Fibroblast of the aortic adventitia (primary cell): ENCODE measurements at places on chromosomes 3 and 15. TPM values are rescaled to one million over a fixed set of nuclear protein-coding genes. Genes with fewer than 3 reads are reported as not detected.
A peak's percentile ranks its signal among the peaks of the same experiment; 100 is the strongest.

Gene ERC2
- 0.09 TPM in 1 of 2 replicates, not detected in the other for total RNA-seq

Gene MAP1A
- 43.9 and 108 TPM in 2 replicates for total RNA-seq

Gene CD276
- 87.3 and 121 TPM in 2 replicates for total RNA-seq

Gene PPARG
- total RNA-seq: 11.1 and 39.4 TPM in 2 replicates

Gene RETNLB
- total RNA-seq: not detected in 2 replicates

Gene FETUB
- total RNA-seq: not detected in 2 replicates

Gene FMN1
- 1.1 and 9.2 TPM in 2 replicates for total RNA-seq

Gene IMPG2
- 0.45 and 0.65 TPM in 2 replicates for total RNA-seq

Gene HERC2
- 41.4 and 49.1 TPM in 2 replicates for total RNA-seq

Gene ANKUB1
- total RNA-seq: not detected in 2 replicates

DNA sequence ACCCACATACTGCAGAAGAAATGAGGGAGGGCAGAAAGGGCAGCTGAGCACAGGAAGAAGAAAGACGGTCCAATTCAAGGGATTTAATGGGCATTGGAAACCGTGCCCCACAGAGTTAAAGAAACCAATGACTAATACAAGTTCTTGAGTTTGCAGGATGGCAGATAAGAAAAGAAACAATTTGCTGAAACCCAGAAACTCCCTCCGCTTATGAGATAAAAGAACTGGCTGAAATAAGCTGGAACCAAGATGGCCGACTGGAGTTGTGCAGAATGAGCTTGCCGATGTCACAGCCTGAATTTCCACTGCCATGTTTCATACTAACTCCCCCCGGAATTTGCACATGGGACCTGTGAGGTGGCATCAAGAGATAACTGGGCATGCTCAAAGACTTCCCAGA is 47.1 kb downstream of the SCAP start:
- DNase-seq: no peak

- peak; percentile 59 for DNase-seq
Measured at GRCh38 chr3:194470615-194471014, 16.2 kb downstream of the ATP13A3 start.

DNA sequence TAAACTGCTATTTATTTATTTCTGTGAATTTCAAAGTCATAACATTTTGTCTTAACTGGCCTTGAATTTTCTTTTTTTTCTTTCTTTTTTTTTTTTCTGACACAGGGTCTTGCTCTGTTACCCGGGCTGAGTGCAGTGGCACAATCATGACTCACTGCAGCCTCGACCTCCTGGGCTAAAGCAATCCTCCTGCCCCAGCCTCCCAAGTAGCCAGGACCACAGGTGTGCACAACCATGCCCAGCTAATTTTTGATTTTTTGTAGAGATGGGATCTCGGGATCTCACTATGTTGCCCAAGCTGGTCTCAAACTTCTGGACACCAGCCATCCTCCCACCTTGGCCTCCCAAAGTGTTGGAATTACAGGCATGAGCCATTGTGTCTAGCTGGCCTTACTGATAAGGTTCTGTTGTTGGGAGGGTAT is 77.4 kb upstream of the TNFSF10 start:
- DNase-seq: no peak

GRCh38 chr15:31276596-31277298 is 49.9 kb upstream of the KLF13 start:
- no peak for DNase-seq

DNA sequence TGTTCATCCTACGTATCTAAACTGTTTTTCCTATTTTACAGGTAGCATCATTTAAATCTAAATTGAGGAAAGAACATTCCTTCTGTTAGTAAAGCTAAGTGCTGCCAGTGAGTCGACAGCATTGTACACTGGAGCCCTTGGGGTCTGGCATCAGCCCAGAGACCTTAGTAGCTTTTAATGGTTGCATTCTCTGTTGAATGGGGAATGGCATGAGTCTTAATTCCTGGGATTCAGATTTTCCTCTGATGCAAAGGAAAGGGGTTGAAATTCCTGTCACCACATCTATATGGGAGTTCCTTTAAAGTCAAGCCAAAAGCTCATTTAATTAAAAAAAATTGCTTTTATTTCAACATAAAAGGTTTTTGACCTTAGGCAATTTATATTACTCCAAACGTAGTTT is 148.4 kb upstream of the GBE1 start:
- DNase-seq: no peak

GRCh38 chr3:72109327-72110259 is 324.6 kb upstream of the PROK2 start:
- DNase-seq: no peak

DNA sequence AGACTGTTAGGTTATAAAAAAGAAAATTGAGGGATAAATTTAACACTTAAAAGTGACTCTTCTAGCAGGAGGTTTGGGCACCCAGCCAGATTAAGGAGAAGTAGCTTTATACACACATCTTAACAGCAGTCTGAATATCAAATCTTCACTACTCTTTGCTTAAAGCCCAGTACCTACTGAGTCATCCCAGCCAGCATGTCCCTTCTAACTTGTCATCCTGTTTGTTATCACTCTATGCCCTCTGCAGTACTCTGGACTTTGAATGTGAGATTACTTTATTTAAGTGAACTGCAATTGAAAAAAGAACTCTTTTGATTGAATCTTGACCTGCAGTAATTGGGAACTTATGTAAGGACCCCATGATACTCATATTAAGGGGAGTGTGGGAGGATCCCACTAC is 77.6 kb downstream of the FHIT start:
- no peak for DNase-seq

- DNase-seq: peak; percentile 52
Measured at GRCh38 chr3:37922721-37923568, 61.3 kb downstream of the CTDSPL start.

GRCh38 chr3:103499132-103499900 is 1064.5 kb downstream of the ZPLD1 start:
- no peak for DNase-seq

DNA sequence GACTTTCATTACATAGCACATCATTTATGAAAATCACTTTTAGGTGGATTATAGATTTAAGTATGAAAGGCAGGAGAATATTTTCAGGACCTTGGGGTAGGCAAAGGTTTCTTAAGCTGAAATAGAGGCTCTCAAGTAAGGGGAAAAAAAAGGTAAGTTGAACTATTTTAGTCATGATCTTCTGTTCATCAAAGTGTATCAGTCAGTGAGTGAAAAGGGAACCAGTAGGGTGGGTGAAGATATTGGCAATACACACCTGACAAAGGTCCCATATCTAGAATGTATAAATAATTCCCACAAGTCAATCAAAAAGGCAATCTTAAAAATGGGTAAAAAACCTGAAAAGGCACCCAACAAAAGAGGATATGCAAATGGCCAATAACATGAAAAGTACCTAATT is 218.6 kb downstream of the KLF13 start:
- no peak for DNase-seq

DNA sequence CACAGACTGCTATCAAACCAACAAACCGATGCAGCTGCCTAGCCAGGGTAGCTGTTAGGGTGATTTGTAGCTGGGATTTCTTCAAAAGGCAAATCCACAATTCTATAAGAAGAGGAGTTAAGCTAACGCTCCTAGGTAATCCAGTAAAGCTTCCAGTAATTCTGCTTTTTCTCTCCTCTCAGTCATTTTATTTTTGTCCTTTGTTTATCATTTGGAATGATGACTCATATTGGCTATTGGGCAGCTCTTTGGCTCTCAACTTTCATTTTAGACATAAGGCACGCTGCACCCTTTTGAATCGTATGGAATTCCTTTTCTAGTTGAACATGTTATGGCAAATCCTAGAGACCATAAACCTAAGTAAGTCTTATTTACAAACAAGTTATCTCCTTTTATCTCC is 53.2 kb upstream of the PPARG start:
- DNase-seq: peak; percentile 59

GRCh38 chr15:94206463-94207167 is 24.7 kb upstream of the MCTP2 start:
- DNase-seq: no peak

- no peak for DNase-seq
Measured at GRCh38 chr3:194854206-194854605, 168.5 kb downstream of the FAM43A start.

DNA sequence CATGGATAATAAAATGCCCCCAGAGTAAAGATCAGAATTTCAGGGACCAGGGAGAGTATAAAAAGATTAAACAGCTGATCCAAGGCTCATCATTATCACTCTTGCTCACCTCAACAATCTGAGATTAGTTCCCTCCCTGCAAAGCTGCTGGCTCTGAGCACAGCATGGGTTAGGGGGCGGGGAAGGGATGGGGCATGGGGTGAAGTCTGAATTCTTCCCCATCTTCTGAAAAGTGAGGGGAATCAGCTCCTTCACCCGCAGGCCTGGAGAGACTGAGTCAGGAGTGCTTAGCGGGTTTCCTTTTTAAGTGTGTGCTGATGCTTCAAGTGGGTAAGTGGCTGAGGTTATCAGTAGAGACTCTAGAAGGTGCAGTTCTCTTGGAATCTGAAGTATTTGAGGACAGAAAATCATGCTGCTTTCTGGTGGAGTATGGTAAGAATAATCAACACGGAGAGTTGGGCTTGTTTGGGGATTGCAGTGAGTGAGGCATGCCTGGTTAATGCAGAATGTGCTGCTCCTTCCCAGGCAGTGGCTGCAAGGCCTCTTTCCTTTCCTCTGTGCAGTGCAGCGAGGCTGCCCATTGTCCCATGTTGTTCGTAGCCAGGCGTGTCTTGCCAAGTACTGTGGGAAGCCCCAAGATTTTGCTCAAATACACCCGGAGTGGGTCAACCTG is 59.2 kb upstream of the TRAK1 start:
- peak; percentile 64 for DNase-seq

GRCh38 chr15:41789236-41789635 is 15.0 kb downstream of the MAPKBP1 start:
- no peak for DNase-seq

GRCh38 chr15:29704950-29705597 is 117.2 kb downstream of the TJP1 start:
- DNase-seq: no peak

- DNase-seq: no peak
Measured at GRCh38 chr3:183279371-183279770, 26.3 kb downstream of the B3GNT5 start.

DNA sequence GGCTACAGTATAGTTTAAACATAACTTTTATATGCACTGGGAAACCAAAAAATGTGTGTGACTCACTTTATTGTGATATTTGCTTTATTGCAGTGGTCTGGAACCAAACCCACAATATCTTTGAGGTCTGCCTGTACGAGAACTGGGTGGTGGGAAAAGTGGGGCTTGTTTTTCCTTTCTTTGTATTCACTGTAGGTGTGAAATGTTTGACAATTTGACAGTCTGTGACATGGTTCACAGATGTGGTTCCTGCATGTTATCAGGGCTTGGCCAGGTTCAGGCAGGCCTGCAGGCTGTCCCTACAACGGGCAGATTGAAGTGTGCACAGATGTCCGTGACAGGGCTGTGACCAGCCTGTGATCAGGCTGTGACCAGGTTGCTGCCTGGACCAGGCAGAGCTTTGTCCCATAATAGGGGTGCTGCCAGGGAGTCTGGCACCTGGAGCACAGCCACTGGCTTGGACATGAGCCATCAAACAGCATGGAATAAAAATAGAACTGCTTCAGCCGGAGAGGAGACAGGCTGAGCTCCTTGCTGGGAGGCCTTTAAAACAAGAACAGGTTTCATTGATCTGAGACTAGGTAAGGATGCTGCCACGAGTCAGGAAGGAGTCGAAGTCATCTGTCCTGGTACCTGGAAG is 61.0 kb downstream of the KLF13 start:
- DNase-seq: no peak

DNA sequence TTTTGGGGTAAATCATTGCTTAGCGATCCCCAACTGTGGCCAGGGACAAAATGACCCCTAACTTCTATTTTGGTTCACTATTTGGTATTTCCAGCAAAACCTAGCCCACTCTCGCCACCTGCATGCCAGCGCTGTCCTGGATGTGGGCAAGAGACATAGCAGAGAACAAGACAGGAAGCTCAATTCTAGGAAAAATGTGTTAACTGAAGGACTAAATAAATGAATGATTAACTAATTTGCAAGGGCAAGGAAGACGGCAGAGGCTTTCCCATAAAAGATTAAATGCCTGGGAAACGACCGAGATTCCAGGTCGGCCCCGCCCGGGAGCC is 408 bp downstream of the NICN1 start:
- no peak for DNase-seq

DNA sequence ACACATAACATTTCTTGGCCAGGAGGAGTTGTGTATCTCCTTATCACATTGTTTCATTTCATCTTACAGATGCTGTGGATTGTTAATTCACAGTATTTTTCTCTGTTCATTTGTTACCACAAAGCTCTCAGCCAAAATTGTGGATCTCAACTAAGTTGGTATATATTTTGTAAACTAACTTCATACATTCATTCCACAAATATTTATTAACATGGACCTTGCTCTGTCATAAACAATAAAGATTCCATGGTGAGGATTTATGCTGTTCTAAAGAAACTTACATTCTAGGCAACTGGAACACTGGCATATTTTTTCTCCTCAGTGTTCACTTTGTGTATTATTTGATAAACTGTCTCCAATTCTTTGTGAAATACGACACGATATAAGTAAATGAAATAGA is 268.8 kb downstream of the CNTN3 start:
- no peak for DNase-seq

DNA sequence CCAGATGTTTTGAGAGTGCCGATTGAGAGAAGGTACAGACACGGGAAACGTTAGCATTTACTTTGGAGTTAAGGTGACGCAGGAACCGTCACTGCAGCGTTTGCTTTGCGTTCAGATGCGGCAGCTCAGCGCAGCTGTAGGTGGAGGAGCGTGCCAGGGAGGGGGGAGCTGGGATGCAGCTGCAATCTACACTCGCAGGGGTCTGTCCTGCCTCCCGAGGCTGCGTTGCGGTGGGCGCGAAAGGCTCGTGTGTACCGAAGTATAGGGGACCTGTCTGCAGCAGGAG is 425 bp upstream of the FYTTD1 start:
- peak; percentile 55 for DNase-seq

DNA sequence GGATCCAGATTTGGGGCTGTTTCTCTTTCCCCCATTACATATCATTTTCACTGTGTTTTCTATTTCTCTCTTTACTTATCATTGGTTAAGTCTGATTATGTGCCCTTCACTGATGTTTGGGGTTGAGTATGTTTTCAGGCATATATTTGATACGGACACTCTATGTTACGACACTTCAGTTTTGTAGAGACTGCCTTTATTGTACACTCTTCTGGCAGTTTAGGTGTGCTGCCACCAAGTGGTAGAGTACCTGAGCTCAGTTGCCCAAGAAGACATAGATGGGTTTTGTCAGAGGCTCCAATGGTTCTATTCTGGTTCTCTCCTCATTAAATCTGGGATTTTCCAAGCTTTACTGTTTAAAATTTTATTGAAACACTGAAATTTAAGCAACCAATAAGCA is 255.0 kb upstream of the ROPN1 start:
- no peak for DNase-seq

DNA sequence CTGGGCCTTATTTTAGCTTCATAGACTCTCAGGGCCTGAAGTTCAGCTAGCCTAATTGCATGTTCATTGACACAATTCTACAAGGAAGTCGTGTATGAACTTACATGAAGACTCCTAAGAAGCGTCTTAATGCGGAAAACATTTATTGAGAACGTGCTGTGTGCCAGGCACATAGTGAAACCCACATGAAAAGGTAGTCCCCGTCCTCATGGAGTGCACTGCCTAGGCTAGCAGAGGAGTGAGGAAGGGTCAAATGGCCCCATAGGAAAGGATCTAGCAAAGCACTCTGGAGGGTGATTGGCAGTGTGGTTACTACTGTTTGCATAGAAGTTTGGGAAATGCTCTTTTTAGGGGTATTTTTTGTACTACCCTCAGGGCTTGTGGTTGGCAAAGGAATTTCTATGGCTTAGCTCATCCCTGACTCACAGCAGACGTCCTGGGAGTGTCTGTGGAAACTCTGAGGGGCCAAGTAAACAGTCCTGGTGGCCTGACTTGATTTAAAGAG is 854 bp upstream of the NPTN start:
- DNase-seq: peak; percentile 92

- DNase-seq: no peak
Measured at GRCh38 chr3:32334675-32335074, 57.0 kb upstream of the CMTM7 start.
